ENCODE measurements at places on chromosomes 16 and 17.

- no peak for DNase-seq
Observed at GRCh38 chr17:50365165-50365564, 7.8 kb downstream of the MRPL27 start.

DNA sequence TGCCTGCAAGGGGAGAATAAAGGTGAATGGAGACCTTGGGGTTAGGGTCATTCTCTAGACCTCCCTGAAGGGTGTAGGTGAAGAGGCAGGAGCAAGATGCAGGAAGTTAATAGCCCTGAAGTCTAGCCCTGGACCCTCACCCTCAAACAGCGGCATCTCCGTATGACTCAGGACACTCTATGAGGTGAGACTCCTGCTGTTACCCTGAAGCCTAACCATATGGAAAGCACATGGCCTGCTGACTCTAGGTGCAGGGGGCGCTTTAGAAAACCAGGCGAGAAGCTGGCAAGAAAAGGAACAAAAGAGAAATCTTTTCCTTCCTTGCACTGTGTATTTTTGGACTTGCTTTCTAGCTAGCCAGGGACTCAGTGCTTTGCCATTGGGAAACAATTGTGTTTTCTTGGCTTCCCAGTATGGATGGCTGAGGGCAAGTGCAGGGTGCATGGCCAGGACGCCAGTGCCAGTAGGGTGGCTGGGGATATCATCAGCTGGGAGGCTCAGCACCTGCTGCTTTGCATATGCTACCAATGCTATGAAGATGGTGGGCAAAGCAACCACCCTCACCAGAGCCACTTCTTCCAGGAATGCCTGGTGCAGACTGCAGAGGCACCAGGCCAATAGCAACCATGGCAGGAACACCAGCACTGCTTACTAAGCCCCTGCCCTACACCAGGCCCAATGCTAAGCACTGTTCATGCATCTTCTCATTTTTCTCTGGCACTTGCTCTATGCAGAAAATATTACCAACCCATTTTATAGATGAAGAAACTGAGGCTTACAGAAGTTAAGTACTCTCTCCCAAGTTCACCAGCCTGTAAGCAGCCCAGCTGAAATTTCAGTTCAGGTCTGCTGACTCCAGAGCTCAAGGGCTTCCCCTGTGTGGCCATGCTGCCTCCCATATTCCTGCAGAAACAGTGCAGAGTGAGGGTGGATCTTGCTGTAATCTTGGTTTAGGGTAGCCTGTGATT is 425.1 kb downstream of the SLC39A11 start:
- no peak for DNase-seq

GRCh38 chr17:8875436-8875835 is 8.0 kb upstream of the PIK3R6 start:
- DNase-seq: no peak

- DNase-seq: no peak
Observed at GRCh38 chr17:48843187-48843900, 12.5 kb downstream of the CALCOCO2 start.

- DNase-seq: no peak
Observed at GRCh38 chr16:85605051-85605911, 7.8 kb upstream of the GSE1 start.

DNA sequence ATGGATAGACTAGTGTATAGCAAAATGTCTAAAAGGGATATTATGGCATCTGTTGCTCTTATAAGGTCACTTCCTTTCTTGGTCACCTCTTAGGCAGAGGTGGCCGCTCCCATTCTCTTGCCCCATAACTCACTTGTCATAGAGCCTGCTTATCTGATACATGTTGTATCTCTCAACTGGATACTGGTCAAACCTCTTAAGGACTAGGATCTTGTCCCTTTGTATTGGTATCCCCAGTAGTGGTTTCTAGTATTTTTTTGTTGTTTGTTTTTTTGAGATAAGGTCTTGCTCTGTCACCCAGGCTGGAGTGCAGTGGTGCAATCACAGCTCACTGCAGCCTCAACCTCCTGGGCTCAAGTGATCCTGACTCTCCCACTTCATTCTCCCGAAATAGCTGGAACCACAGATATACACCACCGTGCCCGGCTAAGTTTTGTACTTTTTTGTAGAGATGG is 27.0 kb downstream of the ZSWIM7 start:
- DNase-seq: no peak

DNA sequence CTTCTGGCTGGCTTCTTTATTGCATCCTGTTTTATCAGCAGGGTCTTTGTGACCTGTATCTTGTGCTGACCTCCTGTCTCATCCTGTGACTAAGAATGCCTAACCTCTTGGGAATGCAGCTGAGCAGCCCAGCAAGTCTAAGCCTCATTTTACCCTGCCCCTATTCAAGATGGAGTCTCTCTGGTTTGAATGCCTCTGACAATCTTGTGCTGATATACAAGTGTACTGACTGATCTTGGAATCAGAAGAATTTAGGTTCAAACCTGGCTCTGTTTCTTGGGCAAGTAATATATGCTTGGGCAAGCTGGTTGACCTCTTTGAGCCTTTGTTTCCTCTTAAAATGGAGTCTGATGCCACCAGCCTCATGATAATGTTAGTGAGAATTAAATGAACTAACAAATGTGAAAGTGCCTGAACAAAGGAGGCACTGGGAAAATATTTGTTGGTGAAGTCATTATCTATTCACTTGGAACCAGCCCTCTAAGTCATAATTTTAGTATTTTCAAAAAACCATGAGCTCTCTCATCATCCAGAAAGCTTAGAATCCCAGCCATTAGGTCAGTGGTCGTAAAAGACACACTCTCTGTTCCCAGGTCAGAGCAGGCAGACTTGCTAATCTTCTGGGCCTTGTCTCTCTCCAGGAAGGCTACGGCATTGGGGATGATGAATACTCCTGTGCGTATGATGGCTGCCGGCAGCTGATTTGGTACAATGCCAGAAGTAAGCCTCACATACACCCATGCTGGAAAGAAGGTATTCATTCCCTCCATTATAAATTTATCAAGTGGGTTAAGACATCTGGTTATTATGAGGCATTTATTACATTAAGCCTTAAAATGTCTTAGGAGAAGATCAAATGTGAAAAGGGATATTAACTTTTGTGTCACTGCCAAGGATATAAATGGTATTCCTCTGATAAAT is 18.1 kb upstream of the ARL2BP start:
- no peak for DNase-seq

GRCh38 chr16:81850197-81850944 is 71.3 kb downstream of the PLCG2 start:
- DNase-seq: no peak

- DNase-seq: no peak
Observed at GRCh38 chr17:43456661-43457361, 27.0 kb upstream of the DHX8 start.

- no peak for DNase-seq
Observed at GRCh38 chr17:45227101-45227925, 5.6 kb downstream of the FMNL1 start.

GRCh38 chr16:51119973-51120729 is 30.9 kb downstream of the SALL1 start:
- DNase-seq: no peak

GRCh38 chr17:9645851-9646545 is 681 bp downstream of the USP43 start:
- DNase-seq: no peak

DNA sequence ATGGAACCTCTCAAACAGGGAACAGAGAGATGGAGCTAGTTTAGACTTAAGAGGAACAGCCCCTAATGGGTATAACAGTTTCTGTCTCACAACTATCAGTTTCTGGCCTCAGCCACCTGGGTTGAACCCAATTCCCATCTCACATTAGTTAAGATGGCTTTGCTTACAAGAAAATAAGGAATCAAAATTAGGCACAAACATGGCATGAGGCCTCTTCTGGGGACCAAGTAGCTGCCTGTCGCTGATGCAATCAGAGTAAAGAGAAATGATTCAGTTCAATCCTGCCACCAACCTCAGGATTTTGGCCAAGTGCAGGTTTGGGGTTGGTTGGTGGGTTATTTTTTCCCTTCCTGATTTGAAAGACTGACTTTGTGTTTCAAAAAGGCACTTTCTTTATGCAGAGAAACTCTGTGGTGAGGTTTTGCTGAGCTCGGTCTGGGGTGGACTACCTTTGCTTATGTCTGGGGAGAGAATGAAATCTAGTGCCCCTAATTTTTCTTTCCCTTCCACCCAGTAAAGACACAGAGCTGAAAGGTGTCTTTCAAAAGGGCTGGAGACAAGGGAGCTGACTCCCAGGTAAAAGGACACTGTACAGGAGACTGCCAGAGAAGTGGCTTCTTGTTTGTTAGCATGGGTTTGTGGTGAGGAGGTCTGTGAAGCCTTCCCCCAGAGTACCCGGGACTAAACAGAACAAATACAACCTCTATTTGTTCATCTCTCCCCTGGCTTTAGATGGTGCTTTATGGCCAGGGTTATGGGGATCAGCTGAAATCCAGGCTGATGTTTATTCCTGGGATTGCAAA is 44.8 kb upstream of the NFAT5 start:
- DNase-seq: no peak

DNA sequence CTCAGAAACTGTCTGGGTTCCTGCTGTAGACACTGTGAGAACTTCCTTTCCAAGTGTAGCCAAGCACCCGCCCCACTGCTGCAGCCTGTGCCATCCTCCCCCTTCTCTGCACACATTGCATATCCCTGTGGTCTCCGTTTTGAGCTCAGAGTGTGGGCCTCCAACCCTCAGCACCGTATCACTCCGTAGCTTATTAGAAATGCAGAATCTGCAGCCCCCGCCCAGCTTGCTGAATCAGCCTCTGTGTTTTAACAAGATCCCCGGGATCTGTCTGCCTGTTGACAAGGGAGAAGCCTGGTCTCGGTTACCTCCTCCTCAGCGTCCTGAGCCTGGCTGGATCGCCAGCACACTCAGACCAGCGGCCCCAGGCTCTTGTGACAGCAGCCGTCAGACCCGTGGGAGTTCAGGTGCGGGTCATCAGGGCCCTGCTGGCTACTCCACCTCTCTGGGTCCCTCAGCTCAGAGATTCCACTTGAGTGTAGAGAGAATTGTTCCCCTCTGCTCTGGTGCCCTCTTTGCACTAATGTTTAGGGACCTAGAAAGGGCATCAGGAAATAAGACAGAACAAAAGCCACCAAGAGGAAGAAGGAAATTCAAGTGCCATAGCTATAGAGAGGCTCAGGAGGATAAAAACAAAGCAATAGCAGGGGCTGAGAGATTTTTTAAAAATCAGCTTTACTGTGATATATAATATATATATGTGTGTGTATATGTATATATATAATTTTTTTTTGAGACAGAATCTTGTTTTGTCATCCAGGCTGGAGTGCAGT is 92.3 kb downstream of the PITPNC1 start:
- DNase-seq: no peak

GRCh38 chr17:17957584-17957916 is 14.7 kb downstream of the TOM1L2 start:
- DNase-seq: no peak

- no peak for DNase-seq
Observed at GRCh38 chr16:1245452-1246020, 5.0 kb downstream of the TPSAB1 start.

DNA sequence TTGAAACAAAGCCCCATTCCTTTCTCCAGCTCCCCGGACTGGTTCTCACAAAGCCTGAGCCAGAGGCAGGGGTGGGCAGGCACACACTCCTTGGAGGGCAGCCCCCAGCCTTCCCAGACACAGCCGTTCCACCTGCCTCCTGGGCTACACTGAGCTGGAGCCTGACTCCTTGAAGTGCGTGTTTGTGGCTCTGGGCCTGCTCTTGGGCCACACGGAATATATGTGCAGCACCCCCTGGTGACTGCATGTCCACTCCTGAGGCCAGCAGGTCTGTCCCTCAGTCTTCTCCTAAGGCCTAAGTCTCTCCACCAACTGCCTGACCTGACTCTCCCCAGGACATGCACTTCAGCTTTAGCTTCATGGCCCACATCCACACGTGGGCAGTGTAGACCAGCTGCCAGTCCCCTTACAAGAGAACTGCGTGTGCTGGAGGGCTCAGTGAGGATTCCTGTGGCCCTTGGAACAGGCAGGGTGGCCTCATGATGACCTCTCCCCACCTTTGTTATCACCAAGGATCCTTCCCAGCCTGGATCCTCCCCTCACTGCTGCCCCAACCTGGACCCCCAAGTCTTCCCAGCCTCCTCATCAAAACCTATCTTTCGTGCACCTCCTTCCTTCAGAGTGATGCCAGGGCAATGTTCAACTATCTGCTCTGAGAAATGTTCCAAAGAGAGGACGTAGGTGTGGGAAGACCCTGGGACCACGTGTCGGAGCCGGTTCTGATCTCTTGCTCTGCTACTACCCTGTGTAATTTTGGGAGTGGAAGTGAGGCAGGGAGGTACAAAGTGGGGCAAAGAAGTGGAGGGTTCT is 12.4 kb upstream of the SLC6A2 start:
- DNase-seq: no peak

GRCh38 chr16:2296661-2297505 is 29.0 kb upstream of the RNPS1 start:
- no peak for DNase-seq

- DNase-seq: no peak
Observed at GRCh38 chr17:76534831-76535732, 2.4 kb downstream of the CYGB start.

- no peak for DNase-seq
Observed at GRCh38 chr16:496097-496886, 31.2 kb upstream of the CAPN15 start.

DNA sequence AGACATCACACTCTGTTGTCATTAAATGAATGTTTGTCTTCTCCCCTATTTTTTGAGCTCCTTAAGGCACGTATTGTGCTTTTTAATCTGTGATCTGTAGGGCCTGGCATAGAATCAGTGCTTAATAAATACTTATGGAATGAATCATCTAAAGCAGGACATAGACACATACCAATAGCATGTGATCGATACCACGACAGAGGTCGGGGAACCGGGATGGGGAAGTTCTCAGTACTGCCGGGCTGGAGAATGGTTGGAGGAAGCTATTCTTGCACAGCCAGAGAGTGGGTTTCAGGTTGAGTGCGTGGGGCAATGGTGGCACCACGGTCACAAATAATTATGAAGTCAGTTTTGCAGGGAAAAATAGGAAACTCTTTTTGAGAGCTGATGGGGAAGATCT is 26.8 kb downstream of the NLRP1 start:
- DNase-seq: no peak

- no peak for DNase-seq
Observed at GRCh38 chr17:41860254-41860931, 4.8 kb downstream of the KLHL11 start.

DNA sequence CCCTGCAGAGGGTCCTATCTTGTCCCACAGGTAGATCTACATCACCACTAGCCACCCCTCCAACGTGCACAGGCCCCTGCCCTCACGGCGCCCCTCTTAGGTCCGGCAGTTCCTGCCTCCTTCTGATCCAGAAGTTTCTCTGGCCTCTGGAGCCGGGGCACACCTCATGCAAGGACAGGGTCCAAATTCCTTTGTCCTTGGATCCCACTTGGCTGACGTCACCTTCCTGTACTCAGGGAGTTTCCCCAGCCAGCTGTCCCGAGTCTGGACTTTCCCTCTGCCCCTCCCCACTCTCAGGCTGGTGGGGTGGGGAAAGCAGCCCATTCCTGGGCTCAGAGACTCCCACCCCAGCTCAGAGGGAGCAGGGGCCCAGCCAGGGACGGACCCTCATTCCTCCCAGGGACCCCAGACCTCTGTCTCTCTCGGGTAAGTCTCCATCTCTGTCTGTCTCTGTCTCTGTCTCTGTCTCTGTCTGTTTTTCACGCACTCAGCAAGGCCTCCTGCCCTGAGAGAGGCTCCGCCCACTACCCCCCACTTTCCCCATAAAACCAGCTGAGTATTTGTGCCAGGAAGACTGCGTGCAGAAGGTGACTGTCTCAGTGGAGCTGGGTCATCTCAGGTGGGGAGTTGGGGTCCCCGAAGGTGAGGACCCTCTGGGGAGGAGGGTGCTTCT is at the start of gene IL32:
TSS of gene IL32 (plus strand) at position 572 of the 673 bp plus-strand sequence. CDS start 172 bp downstream, outside the sequence.
- DNase-seq: peak; percentile 52

GRCh38 chr16:17942067-17942466 is 394.5 kb downstream of the NPIPA8 start:
- no peak for DNase-seq

- DNase-seq: no peak
Observed at GRCh38 chr16:12582696-12583095, 221.0 kb downstream of the CPPED1 start.
